ENCODE measurements at places on chromosomes 2 and 18.

DNA sequence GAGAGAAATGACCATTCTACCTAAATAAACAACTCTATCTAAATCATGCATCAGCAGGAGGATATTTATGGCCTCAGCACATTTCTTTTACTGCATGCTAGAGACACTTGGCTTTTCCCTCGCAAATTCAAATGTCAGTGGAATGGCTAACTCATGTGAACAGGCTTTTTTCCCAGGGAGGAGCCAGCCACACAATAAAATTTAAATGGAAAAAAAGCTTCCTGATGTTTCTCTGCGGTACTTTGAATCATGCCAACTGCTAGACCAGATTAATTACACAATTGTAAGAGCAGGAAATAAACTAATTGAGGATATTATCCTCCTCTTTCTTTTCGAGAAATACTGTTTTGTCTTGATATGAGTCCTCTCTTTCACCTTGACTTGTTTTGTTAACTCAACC lies 676.3 kb downstream of the IRS1 start:
- DNase-seq: no peak

DNA sequence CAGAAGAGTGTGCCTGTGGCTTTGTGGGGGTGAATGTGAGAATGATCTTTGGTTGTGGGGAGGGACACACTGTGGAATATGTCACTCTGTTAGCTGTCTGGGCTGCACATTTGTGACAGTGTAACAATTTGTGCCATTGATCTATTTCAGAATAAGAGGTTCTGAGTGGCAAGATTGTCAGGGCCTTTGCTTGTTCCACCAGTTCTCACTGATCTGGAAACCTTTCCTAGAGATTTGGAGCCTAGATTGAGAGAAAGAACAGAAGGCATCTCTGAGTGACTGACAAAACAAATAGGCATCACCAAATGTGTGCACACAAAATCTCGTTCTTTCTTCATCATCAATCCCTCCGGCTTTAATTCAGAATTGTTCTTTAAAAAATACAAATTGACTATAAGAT lies 153.6 kb downstream of the KLHL29 start:
- no peak for DNase-seq

DNA sequence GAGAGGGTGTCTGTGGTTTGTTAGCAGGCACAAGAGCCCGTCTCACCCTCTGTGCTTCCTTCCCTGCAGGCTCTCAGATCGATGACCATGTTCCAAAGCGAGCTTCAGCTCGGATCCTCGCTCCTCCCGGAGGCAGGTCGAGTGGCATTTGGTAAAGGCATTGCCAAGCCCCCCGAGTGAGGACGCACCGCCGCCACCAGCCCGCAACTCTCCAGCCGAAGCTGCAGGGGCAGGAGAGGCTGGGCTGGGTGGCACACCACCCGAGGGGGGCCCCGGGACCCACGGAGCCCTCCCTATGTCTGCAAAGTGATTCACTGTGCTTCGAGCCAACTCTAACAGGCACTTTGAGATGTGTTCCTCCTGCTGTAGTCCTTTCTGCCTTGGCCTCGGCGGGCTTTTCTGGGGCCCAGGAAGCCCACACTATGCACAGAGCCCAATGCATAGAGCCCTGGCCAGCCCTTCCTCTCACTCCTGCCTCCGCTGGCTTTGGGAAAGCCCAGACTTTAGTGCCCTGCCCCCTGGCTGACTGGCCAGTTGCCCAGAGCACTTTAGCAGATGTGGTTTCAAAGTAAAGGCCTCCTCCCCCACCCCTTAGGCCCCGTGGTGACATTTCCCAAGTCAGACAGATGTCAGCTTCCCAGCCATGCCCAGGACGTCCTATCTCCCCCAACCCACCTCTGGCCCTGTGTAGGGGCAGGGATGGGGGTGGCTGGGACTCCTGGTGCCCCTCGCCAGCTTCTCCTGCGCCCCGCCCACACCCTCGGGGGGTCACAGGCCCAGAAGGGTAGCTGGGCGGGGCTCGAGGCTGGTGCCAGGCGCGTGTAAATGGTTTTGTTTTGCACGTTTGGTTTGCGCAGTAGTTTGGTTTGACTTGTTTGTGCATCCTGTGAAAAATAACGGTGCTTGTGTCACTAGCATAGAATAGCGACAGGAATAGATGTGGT lies 23.3 kb upstream of the MAPRE3 start:
- no peak for DNase-seq

DNA sequence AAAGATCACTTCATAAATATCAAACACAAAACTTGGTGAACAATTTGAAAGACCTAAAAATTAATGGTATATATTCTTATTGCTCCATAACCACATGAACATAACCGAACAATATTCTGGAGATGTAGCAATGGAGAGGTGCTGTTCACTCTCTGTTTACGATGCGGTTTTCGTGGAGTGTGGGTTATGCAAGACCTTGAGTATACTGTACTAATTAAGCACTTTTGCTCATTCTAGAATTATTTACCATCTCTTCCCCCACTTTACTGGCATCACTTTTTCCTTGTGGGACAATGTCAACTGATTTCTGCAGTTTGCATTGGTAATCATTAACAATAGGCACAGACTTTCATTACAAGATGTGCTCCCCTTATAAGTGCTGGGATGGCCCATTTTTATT lies 97.6 kb downstream of the RAPH1 start:
- DNase-seq: no peak

GRCh38 chr2:33219850-33220275 lies 256.6 kb upstream of the RASGRP3 start:
- no peak for DNase-seq

GRCh38 chr2:121627525-121628050 lies 21.7 kb downstream of the CLASP1 start:
- no peak for DNase-seq

- DNase-seq: no peak
These were observed 42.1 kb downstream of the TMEM37 start for GRCh38 chr2:119473621-119474370.

DNA sequence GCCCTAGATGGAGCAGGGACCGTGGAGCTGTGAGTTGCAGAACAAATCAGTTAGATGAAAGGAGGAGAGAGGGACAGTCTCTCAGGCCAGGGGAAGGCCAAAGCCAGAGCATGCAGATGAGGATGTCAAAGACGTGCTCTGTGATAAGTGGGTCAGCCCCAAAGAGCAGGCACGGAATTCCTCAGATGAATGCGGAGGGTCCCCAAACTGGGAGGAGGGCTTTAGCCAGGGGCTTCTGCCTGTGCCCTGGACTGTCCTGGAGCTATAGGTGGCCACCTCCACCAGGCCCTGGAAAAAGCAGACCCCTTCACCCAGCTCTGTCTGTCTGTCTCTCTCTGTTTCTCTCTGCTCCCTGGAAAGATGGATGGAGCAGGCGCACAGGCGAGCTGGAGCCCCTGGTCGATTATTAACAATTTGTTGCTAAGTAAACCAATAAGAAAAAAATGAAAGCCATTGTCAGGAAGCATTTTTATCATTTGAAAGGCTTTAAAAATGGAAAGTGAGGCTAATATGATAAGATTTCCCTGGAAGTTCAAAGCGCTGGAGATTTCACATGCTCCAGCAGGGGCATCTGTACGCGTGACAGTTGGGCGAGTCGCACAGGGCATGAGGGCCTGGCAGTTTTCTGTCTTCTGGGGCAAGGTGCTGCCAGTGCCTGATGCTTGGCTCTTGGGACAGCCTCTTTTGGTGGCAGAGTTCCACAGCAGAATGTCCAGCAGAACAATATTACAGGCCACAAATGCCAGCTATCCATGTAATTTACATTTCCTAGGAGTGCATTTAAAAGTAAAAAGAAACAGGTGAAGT lies 241.0 kb downstream of the GLI2 start:
- DNase-seq: no peak

DNA sequence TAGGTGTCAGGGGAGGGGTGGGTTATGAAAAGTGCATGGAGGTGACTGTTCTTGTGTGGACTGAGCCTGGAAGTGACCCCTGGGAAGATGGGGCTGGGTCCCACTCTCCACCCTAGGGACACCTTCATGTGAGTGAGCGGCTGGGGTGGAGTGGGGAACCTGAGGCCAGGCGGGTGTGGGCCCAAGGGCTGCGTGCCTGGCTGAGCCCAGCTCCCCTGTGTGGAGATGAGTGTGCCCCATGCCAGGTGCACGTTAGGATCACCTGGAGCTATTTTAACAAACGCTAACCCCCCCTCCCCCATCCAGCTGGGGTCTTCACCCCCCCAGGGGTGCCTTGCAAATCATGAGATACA lies 26.5 kb downstream of the ZAP70 start:
- DNase-seq: no peak

GRCh38 chr2:37323781-37324535 lies 675 bp downstream of the PRKD3 start:
- no peak for DNase-seq

DNA sequence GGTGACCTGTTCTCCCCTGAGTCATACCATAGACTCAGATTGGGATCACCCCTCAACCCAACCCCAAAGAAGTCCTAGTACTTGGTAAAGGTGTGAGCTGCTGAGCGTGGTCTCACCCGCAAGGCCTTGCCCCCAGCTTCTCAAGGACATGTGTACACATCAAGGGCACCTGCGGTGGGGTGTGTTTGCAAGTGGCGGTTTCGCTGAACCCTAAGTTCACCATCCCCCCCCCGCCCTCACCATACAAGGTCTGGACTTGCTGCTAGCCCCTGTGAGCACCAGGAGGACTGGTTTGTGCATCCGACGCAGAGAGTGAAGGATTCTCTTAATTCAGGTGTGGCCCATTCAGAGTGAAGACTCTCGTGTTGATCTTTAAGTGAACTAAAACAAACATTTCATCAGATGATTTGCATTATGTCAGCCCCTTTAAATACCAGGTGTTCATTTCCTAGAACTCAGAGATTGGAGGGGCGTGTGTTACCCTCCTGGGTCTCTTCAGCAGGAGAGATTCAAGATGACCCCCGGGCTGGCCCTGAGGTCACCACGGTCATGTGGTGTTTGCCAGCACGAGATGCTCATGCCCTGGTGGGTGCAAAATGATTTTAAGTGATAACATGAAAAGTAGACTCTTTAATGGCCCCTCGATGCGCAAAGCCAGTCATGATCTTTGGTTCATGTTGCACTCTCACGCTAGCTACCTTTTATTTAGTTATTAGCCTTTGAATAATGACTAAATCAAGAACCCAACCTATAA lies 27.8 kb downstream of the MTERF4 start:
- DNase-seq: no peak

DNA sequence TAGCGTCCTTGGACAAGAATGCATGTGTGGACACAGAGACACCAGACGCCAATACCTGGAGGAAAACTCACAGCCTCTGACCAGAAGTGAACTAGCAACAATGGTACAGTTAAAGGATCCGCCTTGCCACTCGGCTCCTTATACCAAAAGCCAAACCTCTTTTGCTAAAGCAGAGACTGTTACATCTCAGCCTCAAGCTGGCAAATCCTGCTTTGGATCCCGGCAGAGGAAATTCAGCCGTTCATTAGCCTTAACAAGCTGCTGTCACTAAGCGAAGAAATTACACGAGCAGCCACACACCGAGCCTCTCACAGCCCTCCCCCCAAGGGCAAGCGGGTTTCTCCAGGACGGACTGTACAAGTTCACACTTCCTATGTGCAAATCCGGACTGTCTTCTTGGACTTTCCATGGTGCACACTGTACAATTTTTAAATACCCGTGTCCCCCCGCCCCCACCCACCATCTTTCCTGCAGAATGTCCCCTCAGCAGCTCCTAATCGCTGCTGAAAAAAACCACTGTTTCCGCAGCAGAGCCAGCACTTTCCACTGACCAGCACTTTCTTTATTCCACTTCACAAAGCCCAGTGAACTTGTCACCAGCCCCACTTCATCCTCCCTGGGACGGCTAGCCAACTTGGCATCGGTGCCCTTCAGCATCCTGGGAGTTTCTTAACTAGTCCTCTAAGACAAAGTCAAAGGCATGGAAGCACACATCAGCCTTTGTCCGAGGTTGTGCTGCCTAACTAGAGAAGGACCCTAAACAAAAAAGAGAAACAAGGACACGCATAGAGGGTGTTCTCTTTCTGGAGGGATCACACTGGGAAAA lies 1.5 kb downstream of the KLF7 start:
- DNase-seq: no peak

DNA sequence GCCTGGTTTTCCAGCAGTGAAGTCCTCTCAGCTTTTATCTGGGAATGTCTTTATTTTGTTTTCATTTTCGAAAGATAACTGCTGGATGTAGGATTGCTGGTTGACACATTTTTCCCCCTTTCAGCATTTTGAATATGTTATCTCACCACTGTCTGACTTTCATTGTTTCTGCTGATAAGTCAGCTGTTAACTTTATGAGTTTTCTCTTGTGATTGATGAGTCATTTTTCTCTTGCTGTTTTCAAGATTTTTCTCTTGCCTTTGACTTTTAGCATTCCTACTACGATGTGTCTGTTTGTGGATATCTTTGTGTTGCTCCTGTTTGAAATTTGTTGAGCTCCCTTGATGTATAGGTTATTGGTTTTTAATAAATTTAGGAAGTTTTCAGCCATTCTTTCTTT lies 85.5 kb downstream of the AGPS start:
- no peak for DNase-seq

- DNase-seq: no peak
These were observed 5.5 kb downstream of the ASAP2 start for GRCh38 chr2:9212010-9212635.

DNA sequence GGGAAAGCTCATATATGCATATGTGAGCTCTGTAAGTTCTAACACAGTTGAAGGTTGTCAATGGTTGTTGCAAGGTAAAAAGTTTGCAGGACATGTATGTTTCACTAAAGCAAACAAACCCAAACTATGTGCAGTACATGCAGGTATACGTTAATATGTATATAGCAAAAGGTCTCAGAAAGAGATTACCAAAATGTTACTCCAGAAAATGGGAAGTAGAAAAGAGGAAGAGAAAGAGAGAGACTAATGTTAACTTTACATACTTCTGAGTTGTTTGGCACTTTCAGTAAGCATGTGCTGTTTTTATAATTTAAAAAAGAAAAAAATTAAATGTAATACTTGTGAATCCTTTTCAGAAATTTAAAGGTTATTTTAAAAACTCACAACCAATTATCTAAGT lies 32.8 kb upstream of the PEX13 start:
- DNase-seq: no peak

DNA sequence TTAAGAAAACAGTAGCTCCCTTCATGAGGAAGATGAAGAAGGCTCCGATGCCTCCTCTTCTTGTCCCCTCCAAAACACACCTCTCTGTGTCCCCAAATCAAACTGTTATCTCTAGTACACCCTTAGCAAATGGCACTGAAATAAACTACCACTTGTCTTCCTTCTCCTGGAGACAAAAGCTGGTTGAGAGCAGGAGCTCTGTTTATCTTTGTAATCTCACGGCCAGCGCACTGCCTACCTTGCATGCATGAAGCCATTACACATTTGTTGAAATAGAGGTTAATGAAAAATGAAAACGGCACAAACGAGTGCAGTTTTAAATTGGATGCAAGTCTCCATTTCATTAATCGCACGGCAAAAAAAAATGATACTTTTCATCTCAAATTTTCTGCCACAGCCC lies 113.7 kb downstream of the EPB41L3 start:
- peak; percentile 30 for DNase-seq

DNA sequence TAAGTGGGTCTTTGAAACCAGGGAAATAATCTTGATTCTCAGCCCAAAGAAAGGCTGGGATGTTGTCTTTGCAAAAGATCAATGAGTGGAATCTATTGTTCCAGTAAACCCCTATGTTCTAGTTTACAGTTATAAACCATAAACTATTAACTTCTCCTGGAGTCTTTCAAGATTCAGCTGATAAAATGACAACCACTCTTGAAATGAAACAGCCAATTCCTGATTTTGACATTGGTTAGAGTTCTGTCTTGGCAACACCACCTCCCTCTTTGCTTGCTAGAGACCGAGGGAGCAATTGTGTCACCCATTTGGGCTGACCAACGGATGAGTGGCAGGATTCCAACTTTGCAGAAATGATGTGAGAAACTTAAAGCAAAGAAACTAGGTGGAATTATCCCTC lies 746.9 kb downstream of the SLC4A3 start:
- DNase-seq: no peak

- no peak for DNase-seq
These were observed 48.8 kb upstream of the TMEFF2 start for GRCh38 chr2:192243488-192243887.

GRCh38 chr2:104860451-104860790 lies 6.5 kb downstream of the POU3F3 start:
- no peak for DNase-seq
